Cardiac muscle cell (in vitro differentiated cells and primary cell): ENCODE measurements at places on chromosomes 7 and 10. TPM values are rescaled to one million over a fixed set of nuclear protein-coding genes. Genes with fewer than 3 reads are reported as not detected.
A peak's percentile ranks its signal among the peaks of the same experiment; 100 is the strongest.

DNA sequence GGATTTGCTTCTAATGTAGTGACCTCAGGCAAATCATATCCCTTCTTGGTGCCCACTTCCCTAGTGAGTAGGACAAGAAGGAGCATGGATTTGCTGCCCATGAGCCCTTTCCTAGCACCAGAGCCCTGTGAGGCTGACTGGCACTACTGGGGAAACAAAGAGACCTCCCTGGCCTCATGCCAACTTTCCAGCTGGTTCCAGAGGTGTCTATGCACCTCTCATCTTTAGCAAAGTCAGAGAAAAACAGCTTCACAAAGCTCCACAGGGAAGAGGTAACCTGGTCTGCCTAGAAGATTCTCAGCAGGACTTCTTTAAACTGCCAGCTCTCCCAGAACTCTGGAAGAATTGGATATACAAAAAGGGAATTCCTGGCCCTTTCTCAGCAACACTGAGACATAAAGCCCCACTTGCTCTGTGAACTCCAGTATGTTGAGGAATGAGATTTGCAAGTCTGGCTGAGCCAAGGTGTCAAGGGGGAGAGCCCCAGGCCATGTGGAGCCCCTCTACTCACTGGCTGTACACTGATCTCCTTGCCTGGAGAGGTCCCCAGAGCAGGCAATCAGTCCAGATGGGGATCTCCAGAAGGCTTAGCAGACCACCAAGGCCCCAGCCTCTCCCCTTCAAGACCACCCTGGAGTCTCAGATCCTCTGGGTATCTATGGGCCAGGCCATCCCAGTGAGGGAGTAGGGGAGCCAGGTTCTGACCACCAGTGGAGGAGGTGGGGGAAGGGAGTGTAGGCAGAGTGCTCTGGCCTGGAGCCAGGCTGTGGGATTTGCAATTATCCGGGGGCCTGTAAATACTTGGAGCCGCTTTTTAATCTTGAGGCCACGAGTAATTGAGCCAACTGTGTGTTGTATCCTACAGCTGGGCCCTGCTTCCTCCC, 24.4 kb upstream of the RBM20 start:
- no peak for DNase-seq

DNA sequence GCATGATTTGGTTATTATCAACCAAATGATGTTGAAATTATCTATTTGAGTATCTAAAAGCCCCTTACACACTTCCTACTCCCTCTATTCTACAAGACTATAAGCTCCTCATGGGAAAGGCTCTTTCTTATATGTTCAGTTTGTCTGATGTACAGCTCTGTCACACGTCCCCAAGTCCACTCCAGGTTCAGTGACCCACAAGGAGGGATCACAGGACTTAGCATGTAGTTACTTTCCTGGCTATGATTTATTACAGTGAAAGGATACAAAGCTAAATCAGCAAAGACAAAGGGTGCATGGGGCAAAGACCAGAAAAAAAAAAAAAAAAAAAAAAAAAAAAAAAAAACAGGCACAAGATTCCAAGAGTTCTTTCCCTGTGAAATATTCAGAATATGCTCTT, 125.6 kb upstream of the TMEM106B start:
- no peak for DNase-seq

DNA sequence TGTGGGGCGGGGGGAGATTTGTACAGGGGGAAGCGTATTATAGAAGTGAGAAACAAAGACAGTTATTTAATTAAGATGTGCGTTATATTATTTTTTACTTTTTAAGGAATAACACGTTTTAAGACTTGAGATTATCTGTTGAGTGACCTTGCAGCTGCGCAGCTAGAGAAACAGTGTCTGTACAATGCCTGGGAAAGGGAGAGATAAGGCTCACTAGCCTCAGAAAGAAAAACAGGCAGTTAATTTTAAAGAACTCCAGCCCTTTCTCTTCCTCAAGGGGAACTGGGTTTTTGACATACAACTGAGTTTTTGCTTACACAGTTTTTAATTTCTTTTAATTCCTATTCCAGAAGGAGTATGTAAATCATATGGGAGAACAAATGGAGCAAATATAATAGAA, 50.7 kb downstream of the LMBR1 start:
- DNase-seq = peak; percentile 21

DNA sequence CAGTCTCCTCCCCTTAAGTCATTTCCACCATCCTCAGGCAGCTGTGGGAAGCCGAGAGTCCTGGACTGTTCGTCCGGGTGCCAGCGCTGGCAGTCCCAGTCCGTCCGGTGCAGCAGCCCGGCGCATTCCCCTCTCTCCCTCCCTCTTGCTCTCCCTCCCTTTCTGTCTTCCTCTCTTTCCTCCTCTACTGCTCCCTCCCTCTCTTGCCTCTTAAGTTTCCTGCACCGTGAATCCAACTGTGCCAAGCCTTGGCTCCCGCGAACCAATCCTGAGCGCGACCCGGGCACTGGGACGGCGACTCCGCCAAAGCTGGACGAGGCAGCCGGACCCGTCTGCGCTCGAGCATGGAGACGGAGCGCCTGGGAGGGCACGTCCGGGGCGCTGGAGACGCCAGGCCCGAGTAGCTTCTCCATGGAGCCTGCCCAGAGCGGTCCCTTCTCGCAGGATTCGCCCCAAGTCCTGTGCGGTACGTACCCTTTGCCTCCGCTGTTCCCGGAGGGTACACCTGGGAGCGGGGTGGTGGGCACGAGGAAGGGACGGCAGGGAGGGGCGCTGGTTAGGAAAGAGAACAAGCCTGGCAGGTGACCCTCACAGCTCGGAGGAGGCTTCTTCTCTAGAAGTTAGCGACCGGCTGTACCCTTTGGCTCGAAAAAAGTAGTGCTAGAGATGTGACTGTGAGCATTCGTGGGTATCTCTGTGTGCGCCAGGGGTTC, 1.0 kb downstream of the NXPH1 start:
- no peak for DNase-seq

DNA sequence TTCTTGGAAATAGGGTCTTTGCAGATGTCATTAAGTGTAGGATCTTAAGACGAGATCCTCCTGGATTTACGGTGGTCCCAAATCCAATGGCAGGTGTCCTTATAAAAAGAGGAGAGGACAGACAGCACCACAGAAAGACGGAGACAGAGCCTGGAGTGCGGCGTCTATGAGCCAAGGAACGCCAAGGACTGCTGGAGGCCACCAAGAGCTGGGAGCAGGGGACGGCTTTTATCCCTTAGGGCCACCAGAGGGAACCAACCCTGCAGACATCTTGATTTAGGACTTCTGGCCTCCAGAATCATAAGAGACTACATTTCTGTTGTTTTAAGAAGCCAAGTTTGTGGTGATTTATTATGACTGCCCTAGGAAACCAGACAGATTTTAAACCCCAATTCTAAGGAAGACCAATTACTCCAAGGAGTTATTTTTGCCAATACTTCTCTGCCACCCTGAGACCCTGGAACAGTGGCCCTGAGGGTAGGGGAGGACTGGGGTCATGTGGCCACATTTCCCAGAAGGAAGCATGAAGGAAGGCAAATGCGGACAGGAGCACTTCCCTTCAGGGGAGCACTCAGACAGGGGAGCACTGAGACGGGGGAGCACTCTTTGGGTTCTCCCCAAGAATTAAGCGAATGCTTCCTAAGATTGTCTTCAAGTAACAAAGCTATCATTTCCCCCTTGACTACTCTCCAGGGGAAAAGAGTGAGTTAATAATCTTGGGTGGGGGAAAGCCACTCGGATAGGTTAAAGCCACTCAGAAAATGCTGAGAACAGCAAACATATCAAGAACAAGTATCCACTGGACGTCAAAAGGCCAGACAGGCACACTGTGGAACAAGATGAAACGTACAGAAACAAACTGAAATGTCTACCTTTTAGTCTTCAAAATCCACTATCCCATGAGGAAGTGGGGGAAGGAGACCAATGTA, 67.5 kb downstream of the CHST15 start:
- DNase-seq = peak; percentile 51

DNA sequence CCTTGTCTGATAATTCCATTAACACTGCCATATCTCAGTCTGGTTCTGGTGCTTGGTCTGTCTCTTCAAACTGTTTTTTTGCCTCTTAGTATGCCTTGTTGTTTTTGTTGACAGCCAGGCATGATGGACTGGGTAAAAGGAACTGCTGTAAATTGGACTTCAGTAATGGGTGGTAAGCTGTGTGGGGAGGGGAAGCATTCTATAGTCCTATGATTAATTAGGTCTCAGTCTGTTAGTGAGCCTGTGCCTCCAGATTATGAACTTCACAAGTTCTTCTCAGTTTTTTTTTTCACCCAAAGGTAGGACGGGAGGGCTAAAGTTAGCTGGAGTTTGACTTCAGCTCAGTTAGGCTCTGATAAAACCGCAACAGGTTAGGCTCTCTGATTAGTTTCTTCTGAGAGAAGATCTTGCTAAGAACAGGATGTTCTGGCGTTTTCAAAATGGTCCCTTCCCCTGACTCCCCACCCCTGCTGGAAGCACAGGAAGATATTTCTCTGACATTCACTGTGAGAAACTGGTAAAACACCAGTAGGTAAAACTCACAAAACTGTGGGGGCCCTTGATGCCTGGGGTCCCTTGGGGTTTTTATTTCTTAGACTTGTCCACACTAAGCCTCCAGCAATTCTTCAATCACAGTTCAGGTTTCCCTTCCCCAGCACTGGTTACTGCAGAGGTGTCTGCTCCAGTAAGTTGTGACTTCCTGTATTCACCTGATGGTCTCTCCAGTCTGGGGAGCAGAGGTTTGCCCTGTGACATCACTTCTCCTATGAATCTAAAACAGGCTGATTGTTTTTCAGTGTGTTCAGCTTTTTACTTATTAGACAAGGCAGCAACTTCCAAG, 43.3 kb upstream of the CCDC71L start:
- no peak for DNase-seq

DNA sequence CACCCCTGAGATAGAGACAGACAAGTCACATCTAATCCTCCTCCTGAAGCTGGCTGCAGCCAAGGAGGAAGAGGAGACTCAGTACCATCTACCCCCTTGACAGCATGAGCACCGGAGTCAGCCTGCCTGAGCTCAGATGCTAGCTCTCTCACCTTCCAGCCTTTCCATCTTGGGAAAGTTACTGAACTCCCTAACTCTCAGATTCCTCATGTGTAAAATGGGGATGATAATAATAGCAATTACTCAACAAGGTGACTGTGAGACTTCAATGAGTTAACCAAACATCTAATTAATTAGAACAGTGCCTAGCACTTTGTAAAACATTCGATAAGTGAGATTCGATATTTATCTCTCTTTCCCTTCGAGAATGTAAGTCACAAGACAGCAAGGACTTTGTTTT, 6.4 kb downstream of the KDM7A start:
- DNase-seq = no peak

DNA sequence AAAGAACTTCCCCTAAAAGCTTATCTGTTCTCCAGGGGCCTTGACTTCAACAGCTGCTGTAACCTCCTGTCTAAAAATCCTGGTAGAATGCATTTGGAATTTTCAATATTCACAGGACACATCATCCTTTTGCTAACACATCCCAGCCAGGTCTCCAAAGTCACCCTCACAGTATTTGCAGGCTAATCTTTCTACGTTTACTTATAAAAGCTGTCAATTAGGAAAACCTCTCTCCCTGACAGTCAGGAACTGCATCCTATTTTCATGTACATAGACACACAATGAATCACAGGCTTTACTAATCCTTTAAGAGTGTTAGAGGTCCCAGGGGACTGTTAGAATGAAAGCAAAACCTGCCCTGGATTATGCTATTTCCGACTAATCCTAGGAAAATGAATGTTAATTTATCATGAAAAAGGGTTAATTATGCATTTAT, 102.2 kb downstream of the GFRA1 start:
- no peak for DNase-seq

DNA sequence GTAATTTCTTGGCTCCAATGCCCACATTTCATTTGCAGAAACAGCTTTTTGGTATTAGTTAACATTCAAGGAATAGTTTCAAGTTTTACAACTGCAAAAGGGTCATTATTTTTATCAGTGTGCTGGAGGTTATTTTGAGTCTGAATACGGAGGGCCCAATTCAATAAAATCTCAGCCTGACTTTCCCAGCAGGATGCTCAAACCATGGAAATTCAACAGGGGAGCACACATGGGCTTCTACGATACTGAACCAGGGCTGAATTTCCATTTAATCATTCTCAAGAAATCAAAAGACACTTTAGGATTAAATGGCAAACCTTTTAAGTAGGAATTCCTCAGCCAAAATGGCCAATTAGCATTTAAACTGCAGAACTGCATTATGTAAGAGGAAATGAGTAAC, 700.9 kb upstream of the ANKRD30A start:
- DNase-seq = no peak

DNA sequence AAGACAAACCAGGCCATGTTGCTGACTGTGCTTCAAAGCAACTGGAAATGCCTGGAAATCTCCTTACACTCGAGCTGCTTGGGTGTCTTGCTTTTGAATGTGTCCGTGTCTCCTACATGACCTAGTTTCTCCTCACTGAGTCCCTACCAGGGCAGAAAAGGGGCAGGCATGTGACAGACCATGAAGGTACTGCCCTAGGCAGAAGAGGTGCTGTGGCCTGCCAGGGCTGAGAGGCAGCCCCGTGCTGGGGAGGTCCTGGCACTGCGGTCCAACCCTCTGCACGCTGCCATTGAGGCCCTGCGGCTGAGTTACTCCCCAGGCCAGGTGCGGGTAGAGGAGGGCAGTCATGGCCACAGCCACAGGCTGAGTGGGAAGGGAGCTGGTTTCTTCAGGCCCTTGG, 159.3 kb downstream of the LYZL1 start:
- no peak for DNase-seq

DNA sequence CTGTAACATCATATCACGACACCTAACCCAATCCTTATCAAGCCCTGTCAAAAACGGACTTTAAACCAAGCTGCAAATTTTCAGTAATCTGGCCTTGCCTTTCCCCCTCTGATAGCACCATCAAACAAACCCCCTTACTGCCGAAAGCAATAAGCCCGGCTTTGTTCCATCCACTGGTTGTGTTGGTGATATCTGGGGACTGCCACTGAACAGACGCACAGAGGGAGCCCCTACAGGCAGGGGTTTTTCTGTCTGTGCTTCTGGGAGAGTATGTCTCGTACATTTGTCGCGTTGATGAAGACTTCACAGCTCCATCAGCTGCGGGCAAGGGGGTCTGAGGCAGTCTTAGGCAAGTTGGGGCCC, 550 bp upstream of the PLAU start:
- DNase-seq = no peak

Gene EN2
- not detected in 2 replicates for total RNA-seq

Gene PCLO
- total RNA-seq = 0.67 and 1.1 TPM in 2 replicates

Gene LIPM
- total RNA-seq = not detected in 2 replicates
